Stimulated activated CD8-positive, alpha-beta memory T cell treated with anti-CD3 and anti-CD28 coated beads, Interleukin-4, amount 100 ng/mL, for 4 hours (primary cell): ENCODE measurements at places on chromosomes 3 and 15.

GRCh38 chr3:122916084-122916483 is 111.5 kb downstream of the SEMA5B start:
- DNase-seq = no peak

DNA sequence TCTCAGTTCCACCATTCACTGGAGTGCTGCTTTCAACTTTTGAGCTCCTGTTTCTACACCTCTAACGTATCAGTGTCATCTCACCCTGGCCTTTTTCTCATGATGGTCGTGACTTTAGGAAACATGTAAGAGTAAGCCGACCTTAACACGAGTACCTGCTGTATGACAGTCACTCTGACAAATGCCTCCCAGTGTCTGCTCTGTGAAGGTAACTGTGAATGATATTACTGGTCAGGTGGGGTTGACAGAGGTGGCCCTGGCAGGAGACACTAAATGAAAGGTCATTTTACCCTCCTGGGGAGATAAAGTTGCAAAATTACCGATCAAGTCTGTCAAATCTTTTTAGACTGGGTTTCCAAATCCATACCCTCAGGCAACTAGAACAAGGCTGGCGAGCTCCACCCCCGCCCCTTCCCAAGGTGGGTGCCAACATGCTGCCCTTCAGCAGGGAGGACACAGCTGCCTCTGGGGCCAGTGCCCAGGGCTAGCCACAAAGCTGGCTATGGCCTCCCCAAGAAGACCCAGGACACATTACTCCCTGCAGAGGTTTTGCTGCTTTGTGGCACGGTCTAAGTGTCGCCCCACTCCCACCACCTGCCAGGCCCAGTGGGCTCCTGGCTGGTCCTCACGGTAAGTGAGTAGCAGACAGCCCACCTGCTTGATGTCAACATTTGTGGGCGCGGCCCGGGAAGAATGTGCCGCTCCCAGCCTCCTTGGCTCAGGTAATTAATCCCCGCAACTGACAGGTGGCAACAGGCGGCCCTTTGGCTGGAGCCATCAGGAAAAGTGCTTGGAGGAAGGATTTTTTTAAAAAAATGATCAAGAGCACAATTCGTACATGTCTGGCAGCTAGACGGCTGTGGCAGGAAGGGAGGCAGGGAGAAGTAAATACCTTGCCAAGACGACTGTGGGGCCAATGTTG is 211.8 kb downstream of the TP63 start:
- no peak for DNase-seq

DNA sequence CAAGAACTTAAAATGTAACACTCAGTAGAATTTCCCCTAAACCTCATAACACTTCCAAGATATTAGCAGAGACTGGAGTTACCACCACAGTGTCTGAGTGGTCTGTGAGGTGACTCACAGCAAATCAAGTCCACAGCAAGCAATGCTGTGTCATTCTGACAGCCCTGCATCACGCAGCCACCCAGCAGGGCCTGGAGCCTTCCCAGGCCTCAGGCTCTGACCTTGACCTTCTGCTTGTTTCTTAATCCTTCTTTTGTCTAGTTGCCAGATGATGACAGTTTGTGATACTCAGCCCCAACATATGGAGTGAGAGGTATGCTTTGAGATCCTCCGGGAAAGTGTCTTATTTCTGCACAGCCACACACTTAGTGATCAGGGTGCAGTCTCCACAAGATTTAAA is 82.5 kb downstream of the TOP2B start:
- no peak for DNase-seq

GRCh38 chr3:188673646-188674186 is 498.1 kb upstream of the TPRG1 start:
- DNase-seq = no peak

DNA sequence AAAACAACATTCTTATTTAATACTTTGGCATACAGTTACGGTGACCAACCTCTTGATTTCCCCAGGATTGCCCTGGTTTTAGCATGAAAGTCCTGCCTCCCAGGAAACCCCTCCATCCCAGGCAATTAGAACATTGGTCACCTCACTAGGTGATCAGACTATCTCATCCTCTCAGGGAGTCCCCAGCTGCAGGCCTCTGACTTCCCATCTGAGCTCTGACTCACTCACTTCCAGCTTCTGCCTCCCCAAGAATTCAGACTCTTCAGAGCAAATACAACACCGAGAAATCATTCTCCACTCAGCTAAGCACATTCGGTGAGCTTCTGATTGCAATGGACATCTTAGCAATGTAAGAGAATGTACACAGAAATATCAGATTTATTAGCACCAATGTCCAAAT is 92.4 kb upstream of the HES1 start:
- no peak for DNase-seq

DNA sequence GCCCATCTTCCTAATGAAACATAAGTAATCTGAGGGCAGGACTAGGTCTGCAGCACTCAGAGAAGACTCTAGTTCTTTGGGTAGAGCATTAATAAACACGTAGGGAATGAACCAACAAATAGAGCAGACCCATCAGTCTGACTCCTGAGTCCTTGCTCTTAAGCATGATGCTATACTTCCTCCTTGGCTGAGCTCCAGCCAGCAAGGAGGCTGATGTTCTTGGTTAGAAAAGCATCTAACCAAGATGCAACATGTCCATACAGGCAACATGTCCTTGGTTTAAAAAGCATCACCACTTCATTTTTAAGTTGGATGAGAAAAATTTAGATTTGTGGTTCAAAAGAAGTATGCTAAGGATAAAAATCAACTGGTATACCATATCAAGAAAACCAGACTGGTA is 8.5 kb upstream of the MYH15 start:
- DNase-seq = no peak

- DNase-seq = no peak
These were observed 7.5 kb downstream of the GYG1 start for GRCh38 chr3:148998715-148999423.

DNA sequence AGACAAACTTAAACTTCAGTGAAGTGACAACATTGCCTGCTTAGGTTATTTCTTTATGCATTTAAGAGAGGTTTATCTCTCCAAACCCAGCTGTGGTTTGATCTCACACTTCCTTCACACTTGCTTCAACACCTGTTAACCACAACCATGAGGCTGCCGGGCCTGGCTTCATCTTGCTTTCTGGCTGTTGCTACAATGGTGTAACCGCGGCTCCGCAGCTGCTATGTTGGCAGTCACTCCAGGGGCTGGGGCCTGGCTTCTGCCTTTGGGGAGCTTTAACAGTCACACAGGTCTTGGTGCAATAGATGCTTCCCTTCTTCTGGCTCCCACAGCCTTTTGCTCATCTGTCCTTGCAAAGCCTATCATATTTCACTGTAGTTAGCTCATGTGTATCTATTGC is 72.9 kb upstream of the MNS1 start:
- DNase-seq = peak; percentile 3

- DNase-seq = no peak
These were observed at the start of gene ITIH3 for GRCh38 chr3:52794612-52795099. Gene ITIH3 (plus strand): TSS chr3:52794796. CDS start chr3:52794804, 8 bp downstream.

DNA sequence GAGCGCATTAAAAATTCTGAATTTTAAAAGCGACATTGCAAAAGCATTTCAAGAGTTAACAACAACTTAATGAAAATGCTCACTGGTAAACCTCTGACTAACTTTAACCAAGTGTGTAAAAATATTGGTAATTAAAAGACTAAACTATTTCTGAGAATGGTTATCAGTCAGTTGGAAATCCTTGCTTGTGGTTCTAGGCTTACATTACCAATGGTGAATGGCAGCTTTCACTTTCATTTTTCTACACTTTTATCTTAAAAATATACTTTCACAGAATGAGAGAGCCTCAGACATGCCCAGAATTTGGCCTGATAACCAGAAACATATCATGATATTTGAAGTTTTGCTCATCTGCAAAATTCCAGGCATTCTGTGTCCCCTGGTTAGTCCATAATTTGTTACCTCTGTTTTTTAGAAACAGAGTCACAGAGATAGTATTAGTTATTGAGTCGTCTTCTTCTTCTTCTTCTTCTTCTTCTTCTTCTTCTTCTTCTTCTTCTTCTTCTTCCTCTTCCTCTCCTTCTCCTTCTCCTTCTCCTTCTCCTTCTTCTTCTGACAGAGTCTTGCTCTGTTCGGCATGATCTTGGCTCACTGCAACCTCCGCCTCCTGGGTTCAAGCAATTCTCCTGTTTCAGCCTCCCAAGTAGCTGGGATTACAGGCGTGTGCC is 5.5 kb upstream of the RNF111 start:
- DNase-seq = no peak

DNA sequence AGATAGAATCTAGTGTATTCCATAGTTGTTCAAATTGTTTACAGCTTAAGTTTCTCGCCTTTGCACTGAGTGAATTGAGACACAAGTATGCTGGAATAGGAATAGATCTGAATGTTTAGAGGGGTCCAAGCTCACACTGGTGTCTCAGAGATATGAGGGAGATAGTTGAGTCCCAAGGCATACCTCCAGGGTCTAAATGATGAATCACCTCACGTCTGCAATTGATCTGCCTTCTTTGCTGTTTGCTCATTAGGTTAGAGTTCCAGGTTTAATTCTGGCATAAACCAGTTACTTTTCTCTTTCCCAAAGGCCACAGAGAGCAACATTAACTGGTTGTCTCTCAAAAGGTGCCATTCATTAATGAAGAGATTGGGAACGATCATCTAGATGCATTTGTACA is 106.3 kb upstream of the MME start:
- DNase-seq = no peak

GRCh38 chr15:48962662-48963523 is 826 bp downstream of the SHC4 start:
- DNase-seq = no peak

GRCh38 chr3:46926447-46926846 is 48.9 kb downstream of the PTH1R start:
- no peak for DNase-seq

GRCh38 chr15:50353251-50353974 is 1.6 kb downstream of the GABPB1 start:
- no peak for DNase-seq

DNA sequence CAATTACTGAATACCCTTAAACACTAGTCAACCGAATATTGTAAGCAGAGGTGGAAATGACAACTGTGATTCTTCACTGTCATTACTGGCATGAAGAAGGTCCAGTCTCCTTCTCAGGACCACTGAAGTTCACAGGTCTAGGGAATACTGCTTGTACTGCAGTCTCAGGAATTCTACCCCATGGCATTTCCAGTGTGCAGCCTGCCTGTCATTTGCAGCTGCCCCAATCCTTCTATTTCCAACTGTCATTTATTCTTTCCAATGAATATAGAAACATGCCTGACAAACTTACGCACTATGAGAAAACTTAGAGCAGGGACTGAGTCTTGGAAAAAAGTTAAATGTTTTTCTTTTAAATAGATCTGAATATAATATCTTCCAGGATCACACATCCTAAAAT is 308.0 kb upstream of the THBS1 start:
- DNase-seq = no peak

- no peak for DNase-seq
These were observed 23.3 kb downstream of the SPRED1 start for GRCh38 chr15:38275959-38276358.

- DNase-seq = no peak
These were observed 207.3 kb downstream of the PLCL2 start for GRCh38 chr3:17091910-17092582.

GRCh38 chr15:94524565-94524964 is 293.2 kb downstream of the MCTP2 start:
- DNase-seq = no peak

- DNase-seq = no peak
These were observed 1.6 kb upstream of the CISH start for GRCh38 chr3:50612970-50613846.

DNA sequence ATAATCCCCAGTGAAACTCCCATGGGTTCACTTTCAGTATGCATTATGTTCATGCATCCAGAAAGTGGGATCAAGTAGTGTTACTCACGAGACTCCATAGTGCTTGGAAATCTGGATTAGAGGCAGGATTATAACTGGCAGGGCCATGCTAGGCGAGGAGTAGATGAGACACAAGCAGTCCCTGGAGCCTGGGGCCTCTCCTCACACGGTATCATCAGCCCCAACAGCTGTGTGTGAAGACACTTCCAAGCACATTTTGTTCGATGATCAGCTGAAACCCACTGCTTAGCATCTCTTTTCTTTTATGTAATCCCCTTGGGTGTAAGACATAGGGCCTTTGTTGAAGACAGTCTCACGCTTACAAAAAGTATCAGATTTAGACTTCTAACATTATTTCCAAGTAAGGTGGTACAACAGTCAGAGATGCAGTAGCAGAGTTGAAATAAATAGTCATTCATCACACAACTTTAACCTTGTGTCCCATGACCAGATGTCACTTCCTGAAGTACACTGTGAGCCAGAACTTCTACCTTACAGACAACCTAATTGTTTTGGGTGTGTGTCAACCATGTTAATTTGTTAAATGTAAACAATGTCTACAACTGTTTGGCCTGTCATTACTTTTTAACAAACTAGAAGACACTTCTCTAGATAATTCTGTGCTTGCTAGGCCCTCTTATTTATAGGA is 116.9 kb downstream of the GADL1 start:
- no peak for DNase-seq

DNA sequence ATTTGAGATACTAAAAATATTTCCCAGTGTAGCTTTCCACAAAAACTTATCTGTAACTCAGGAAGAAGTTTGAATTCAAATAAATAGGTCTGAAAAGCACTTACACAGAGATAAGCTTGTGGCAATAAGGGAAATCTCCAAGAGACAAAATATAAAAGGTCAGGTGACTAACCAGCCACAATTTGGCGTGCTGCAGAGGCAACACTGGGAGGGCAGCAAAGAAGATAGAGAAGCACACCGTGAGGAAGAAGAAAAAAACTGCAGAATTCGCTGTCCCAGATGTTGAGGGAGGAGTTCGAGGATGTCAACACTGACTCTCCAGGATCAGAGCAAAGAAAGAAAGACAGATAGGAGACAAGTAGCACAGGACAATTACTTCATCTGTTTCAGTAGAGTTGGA is 204.4 kb downstream of the FMN1 start:
- DNase-seq = no peak

DNA sequence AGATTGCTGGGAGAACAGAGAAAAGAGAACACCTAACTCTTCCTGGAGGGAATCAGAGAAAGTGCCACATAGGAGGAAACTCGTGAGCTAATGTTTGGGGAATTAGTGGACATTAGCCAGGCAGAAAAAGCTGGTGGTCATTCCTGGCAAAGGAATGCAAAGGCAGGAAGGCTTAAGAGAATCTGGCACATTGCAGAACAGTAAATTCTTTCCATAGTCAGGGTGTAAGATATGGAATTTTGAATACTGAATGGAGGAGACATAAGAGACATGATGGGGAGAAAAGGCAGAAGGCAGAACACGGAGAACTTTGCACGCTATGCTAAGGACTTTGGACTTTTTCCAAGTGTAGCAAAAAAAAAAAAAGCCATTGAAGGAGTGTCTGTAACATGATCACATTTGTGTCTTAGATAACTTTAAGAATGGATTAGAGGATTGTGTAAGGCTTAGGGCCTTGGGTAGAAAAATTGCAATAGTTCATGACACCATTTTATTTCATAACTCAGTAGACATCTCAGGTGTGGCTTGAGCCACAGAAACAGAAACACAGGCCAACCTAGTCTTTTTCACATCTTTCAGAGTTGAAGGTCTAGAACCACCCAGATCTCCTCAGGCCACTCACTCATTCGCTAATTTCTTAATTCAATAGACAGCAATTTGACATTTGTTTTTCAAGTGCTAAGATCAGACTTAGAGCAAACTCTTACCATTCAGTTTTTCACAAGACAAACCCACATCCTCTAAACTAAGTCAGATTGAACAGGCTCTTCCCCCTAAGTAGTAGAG is 31.2 kb upstream of the CCDC80 start:
- no peak for DNase-seq
